ENCODE measurements at places on chromosomes 3 and 15.
A peak's percentile ranks its signal among the peaks of the same experiment; 100 is the strongest.

- no peak for DNase-seq
These were observed 33.3 kb downstream of the EMC4 start for GRCh38 chr15:34258151-34258550.

DNA sequence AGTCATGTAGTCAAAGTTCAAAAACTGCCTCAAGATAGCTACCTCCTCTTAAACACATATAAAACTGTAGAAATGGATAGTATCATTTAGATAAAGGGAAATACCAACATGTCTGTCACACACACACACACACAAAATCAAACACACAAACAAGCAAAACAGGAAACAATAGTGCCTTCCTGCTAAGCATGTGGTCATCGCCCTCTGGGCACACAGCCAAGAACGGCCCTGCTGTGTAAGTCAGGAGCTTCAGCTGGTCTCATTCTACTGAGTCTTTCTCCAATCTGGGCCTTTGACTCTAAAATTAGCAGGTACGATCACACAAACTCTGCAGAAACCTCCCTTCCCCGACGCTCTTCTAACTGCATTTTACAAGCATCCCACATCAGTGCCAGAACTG lies 272.2 kb upstream of the CHRNA7 start:
- DNase-seq, result peak; percentile 52

GRCh38 chr15:73328149-73328820 lies 40.5 kb downstream of the HCN4 start:
- no peak for DNase-seq

DNA sequence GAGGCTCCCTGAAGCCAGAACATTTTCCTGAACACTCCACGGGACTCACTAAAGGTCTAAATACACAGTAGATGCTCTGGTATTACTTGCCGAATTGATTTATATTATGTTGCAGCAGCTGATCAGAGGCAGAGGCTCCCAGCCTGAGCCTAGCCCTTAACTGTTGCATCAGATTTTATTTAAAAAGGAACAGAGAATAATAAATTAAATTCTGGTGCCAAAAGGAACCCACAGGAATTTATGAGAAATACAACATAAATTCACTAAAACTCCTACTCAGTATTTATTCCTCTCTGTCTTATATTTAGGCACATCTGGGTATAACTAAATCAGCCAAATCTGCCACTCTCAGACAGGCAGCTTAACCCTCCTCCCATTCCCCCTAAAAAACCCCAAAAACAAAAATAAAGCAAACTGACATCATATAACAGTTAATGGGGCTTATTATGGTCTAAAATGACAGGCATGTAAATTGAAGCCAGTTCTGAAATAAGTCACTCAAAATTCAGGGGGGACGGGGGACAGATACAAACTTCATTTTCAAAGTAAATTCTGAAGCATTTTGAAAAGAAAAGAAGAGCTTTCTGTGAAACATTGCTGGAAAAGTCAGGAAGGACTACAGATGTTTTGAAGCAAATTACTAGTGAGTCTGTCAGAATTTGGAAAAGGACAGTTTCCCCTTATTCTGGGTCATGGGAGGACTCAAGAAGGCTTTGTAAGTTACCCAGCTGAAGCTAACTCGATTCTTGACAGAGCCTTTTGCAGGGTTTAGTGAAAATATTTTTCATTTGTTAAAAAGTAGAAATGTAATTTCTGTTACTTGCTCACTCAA lies 53.8 kb upstream of the CORO2B start:
- no peak for DNase-seq

DNA sequence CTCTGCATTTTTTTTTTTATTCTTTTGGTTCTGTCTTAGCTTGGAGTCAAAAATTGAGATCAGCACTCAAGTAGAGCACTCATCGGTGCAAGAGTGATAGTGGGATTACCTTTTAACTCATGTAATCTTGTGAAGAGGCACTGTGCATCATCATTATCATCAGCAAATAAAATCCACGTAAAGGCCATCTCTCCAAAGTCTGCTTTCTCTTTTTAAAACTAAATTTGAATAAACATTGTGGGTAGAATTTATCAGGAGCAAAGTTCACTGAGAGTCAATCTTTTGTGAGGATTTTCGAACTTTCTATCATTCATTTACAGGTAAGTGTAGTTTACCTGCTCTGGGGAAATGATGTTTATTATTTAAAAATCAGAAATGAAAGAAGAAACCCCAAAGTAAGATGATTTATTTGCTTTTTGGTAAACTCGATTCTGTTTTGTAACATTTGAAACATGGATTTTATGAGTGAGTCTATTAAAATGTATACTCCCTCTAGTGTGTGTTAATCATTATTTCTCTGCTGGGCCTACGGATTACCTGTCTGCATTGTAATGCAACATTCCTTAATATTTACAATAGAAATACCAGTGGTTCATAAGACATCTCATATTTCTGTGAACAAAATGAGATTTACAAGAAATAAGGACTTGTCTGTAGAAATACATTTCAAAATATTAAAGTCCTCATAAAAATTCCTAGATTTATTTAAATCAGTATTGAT lies 327.7 kb upstream of the NAALADL2 start:
- DNase-seq, result no peak

- DNase-seq, result no peak
These were observed 186.4 kb upstream of the TMC3 start for GRCh38 chr15:81560405-81560804.

- no peak for DNase-seq
These were observed 45.9 kb upstream of the TMEM115 start for GRCh38 chr3:50405249-50405648.

DNA sequence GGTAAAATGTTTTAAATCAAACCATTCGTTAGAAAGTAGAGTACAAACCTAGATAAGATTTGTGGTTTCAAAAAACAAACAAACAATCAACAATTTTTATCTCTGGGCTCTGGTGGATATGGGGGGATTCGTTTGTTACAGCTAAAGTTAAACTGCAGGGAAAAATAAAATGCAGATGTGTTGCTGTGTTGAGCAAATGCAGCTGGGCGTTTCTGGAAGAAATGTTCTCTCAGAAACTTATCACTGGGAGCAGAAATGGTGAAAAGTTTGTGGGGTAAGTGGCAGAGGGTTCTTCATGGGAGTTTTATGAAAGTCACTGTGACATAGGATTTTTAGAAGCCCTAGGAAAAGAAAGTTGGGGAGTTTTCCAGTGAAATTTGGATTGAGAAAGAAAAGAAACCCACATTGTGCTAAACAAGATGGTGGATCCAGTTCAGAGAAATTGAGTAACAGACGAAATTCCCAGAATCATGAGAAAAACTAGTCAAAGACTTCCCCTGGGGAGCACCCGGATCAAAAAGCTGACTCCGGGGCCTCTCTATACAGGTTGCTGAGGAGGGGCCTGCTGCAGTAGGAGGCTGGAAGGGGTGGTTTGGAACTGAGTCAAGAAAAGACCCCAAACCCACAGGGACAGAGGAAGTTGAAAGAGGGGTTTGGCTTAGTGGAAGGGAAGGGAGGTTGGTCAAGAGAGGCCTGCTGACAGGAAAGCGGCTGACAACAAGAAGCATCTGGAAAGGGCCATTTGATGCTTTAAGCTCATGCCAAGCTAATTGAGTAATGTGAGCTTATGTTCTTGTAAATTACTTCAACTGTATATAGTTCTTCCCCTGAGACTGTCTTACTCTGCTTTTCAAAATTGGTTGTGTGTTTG lies 108.7 kb downstream of the RARB start:
- DNase-seq, result no peak

GRCh38 chr15:94059013-94059587 lies 172.3 kb upstream of the MCTP2 start:
- no peak for DNase-seq

DNA sequence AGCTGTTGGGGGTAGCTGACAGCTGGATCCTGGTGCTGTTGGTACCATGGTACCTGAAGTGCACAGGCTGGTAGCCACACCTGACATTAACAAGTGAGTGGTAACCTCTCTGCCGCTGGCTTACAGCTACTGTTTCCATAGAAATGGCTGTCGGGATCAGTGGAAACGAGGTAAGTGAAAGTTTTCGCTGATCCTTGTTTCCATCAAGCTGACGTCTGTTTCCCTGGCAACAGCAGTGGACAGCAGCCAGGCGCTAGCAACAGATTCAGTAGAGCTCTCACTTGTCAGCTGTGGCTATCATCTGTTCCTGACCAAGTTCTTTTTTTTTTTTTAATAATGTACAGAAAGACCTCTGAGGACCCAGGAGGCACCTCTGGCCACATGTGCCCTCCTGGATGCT lies 166.2 kb downstream of the CHDH start:
- DNase-seq, result no peak

DNA sequence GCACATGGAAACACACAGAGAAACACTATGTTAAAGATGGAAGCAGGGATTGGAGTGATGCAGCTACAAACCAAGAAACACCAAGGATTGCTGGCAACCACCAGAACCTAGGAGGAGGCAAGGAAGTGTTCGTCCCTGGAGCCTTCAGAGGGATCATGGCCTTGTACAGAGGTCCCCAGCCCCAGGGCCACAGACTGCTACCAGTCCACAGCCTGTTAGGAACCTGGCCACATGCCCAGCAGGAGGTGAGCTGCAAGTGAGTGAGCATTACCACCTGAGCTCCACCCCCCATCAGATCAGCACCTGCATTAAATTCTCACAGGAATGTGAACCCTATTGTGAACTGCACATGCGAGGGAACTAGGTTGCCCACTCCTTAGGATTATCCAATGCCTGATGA lies 505.7 kb upstream of the MDFIC2 start:
- DNase-seq, result no peak

- no peak for DNase-seq
These were observed 445.5 kb upstream of the TBL1XR1 start for GRCh38 chr3:177642804-177643125.

- DNase-seq, result peak; percentile 89
These were observed 437.7 kb downstream of the SI start for GRCh38 chr3:164640591-164640990.

GRCh38 chr15:56036546-56037067 lies 43.2 kb upstream of the NEDD4 start:
- no peak for DNase-seq

DNA sequence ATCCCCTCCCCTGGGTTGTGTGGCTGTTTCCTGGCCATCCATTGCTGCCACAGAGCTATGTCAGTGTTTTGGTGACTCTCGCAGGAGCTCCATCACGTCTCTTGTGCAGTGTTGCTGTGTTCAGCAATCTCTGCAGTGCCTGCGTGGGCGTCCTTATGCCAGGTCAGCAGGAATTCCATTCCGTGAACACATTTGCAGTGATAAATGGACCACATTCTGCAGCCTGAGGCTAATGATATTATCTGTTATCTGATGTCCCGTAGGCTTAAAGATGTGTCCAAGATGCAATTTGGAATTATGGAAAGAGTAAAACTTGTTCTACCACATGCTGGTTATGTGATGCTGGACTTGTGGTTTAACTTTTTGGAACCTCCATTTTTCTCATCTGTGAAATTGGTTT lies 25.5 kb upstream of the COL6A6 start:
- DNase-seq, result no peak

- no peak for DNase-seq
These were observed 24.4 kb downstream of the ADCY5 start for GRCh38 chr3:123424321-123424998.

DNA sequence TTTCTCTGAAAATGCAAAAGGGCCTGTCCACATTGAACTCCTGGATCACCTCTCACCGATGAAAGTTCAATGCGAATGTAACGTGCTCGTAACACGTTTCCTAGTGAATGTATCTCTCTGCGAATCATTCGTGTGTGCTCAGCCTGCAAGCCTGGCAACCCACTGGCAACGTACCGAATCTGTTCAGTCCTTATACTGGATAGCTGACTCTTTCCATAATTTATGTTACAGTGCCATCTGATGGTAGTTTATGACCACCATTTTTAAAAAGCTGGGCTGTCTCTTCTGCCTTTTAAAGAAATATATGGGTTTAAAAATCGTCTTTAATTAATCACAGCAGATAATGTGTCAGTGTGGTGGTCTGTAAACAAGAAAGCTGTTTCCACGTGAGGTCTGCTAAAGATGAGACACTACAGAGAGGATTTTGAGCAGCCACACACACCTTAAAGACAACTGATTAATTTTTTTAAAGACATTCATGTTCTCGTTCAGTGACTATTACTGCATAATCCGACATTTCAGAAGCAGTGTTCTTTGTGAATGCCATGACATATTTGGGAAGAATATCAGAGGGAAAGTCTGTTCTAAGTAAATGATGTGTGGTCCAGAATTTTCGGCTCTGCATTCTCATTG lies 69.4 kb upstream of the FOXP1 start:
- peak; percentile 71 for DNase-seq

DNA sequence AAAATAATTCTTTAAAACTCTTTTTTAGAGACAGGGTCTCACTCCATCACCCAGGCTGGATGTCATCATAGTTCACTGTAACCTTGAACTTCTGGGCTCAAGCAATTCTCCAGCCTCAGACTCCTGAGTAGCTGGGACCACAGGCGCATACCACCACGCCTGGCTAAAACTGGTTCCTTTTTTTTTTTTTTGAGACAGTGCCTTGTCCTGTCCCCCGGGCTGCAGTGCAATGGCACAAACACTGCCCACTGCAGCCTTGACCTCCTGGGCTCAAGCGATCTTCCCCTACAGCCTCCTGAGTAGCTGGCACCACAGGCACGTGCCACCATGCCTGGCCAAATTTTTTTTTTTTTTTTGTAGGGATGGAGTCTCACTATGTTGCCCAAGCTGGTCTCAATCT lies 23.7 kb upstream of the FURIN start:
- no peak for DNase-seq

- no peak for DNase-seq
These were observed 4.7 kb downstream of the SELENOS start for GRCh38 chr15:101272584-101272983.

GRCh38 chr3:139295040-139295439 lies 48.8 kb upstream of the MRPS22 start:
- no peak for DNase-seq

DNA sequence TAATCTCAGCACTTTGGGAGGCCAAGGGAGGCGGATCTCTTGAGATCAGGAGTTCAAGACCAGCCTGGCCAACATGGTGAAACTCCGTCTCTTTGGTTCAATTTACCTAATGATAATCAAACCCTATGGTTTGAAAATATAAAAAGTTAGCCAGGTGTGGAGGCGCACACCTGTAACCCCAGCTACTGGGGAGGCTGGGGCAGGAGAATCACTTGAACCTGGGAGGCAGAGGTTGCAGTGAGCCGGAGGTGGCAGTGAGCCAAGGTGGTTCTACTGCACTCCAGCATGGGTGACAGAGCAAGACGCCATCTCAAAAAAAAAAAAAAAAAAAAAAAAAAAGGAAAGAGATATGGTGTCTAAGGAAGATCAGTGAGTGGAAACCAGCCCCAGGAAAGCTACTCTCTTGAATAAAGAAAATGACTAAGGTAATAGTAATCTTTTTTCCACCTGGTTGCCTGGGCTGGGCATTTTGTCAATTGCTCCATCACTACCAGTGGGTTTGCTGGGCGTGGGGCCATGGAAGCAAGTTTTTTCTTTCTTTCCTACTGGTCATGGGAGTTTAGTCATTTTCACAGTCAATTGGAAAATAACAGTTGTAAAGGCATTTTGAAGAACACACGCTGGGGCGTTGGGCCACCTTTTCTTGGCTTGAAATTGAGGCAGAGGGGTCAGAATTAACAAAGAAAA lies 387.6 kb upstream of the RGMA start:
- no peak for DNase-seq

GRCh38 chr15:87121336-87121735 lies 1041.7 kb downstream of the AGBL1 start:
- peak; percentile 4 for DNase-seq

Data from LNCaP clone FGC (cell line).